ENCODE measurements at places on chromosomes 2 and 18.

DNA sequence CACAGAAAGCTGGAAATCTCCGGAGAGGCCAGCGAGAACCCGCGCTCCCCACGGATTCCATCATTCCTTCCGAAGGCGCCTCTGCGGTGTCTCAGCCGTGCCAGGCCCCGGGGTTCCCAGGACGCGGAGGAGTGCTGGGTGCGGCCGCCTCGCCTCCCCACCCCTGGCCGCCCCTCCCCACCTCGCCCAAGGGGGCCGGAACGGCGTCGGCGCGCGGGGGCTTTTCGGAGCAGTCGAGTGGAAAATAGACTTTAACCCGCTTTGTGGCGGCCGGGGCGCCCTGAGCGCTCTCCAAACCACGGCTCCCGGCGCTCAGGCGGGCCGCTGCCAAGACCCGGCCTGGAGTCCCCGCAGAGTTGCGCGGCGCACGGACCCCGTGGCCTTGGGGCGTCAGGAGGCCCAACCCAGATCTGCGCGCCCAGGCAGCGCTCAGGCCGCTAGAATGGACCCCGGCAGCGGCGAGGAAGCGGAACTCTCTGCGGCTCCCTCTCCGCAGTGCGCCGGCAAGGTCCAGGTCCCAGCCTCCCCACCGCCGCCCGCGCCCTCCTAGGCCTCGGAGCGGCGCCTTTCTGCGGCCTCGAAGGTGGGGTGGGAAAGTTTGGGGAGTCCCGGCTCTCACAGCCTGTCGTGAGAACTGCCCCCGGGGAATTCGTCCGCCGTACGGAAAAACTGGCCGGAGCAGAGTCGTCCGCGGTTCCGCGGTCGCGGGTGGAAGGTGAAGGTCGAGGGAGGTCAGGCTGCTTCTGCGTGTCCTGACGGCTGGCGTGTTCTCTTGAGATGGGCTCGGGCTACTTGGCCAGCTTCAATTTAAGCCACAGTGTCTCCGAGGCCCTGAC lies 1.2 kb upstream of the EMX1 start:
- DNase-seq, result no peak

DNA sequence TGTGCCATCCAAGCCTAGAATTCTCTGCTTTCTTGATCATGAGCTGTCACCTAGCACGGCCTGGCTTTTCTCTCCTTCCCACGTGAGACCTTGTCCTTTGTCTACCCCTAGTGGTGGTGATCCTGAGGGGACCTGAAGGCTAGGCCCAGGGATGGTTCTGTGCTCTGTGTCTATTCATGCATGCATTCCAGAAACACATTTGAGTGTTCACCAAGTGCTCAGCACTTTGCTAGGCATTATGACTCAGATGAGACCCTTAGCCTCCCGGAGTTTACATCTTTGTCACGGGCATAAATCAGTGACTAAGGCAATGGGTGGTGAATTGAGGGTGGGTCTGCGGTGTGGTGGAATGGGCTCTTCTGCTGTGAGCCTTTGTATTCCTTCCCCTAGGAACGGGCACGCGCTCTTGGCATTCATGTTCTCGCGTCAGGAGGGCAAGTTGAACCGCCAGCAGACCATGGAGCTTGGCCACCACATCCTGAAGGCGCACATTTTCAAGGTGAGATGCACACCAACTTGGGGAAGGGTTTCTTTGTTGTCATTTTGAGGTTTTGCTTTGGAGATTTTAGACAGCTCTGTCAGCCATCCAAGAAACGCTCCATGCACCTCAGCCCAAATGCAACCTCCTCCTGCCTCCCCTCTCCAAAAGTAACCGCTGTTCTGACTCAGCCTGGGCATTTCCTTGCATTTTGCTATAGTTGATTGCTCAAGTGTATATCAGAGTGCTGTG lies 100.9 kb downstream of the WDSUB1 start:
- DNase-seq, result peak; percentile 37

- DNase-seq, result peak; percentile 32
Observed at GRCh38 chr2:37282746-37283145, 41.9 kb downstream of the PRKD3 start.

DNA sequence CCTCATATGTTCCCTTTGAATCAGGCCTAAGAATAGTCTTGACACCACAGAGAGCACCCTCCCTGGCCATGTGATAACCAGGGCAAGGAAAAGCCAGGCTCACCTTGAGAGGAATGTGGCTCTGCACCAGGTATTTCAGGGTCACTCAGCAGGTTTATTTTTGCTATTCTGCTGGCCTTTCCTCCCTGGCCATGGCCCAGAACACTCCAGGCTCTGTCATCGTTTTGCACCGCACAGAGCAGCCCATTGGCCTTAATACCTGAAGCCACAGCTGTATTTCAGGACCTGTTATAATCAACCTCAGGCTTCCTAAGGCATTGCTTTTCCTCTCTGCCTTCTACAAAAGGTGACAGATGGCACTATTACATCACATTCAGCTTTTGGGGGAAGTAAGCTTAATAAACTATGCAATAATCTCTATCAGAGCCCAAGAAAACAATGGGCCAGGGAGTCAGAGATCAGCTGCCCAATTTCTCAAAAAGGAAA lies 668.3 kb downstream of the IRS1 start:
- DNase-seq, result no peak

- no peak for DNase-seq
Observed at GRCh38 chr2:10383960-10384734, 64.0 kb downstream of the ODC1 start.

DNA sequence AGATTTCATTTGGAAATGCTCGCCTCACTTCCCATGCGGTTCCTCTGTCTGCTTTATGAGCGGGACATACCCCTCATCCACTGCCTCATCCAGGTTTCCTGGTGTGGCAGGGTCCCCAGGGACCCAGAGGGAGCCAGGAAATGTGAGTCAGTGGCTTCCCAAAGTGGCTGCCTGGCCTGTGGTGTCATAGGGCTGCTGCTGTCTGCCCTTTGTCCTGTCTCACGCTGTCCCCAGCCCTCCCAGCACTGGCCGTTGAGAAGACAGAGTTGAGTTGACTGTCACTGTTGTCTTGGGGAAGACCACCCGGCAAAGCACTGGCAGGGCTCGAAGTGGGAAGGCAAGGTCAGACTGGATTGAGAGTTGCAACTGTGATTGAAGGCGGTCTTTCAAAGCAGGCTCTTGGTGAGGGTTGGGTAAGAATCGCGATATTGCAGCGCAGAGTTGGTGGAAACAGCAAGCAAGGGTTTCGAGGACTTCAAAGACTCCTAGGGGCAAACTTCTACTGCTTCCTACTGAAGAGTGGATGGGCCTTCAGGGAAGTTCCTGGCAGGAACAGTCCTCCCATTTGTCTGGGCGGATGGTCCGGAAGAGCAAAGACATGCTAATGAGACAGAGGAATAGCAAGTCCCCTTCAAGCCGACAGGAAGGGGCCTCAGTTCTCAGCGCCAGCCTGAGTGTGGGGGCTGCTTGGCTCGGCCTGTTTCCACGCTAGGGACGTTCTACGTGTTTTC lies 33.9 kb downstream of the RAB31 start:
- no peak for DNase-seq

- DNase-seq, result no peak
Observed at GRCh38 chr2:7073901-7074300, 156.7 kb downstream of the RNF144A start.

DNA sequence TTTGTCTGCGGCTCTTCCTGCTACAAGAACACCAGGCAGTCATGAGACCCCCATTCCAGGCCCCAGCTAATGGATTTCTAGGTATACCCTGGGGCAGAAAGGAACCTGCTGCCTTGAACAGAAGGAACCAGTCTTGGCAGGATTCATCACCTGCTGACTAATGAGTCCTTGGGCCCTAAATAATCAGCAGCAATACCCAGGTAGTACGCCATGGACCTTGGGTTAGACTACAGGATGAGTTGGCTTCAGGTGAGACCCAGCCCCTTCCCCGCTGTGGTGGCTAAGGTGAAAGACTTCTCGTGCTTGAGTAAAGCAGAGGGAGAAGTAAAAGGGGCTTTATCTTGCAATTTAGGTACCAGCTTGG lies 105.0 kb downstream of the SPIRE1 start:
- DNase-seq, result no peak

GRCh38 chr2:108787216-108787541 lies 608 bp downstream of the CCDC138 start:
- DNase-seq, result no peak

- peak; percentile 39 for DNase-seq
Observed at GRCh38 chr2:101464841-101465240, 10.1 kb downstream of the RFX8 start.

GRCh38 chr2:74548900-74549826 lies 4.6 kb downstream of the LOXL3 start:
- peak; percentile 55 for DNase-seq

DNA sequence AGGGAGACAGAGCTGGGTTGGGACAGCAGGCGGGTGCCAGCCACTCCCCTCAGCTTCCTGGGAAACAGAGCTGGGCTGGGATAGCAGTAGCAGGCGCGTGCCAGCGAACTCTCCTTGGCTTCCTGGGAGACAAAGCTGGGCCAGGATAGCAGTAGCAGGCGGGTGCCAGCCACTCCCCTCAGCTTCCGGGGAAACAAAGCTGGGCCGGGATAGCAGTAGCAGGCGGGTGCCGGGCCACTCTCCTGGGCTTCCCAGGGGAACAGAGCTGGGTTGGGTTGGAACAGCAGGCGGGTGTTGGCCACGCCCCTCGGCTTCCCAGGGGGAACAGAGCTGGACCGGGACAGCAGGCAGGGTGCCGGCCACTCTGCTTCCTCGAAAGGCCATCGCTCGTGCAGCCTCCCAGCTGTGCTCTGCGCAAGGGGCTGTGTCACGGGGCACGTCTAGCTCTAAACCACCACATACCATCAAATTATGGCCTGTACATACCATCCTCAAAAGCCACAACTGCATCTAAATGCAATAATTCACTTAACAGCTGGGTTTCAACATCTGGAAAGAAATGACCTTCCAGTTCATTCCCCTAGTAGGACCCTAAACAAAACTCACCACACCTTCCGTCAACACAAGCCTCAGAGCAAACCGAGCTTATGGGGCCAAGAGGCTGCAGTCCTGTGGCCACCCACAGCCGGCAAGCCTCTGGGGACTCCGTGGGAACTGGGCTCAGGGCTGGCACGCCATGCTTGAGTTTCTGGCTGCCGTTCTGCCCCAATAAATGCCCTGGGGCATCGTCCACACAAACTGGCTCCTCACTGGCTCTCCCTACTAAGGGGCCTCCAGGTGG lies 228.3 kb downstream of the TWIST2 start:
- DNase-seq, result no peak

DNA sequence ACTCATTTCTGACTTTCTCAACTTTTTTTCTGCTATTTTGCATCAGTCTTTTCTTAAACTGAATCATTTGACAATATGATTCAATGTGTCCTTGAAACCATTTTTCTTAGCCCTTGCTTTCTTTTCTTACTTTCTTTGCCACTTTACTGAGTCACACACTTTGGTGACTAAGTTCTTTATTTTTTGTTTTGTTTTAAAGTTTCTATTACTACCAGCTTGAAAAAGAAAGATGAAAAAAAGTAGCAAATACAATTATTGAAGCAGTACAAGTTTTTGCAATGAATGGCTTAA lies 116.5 kb downstream of the DOCK10 start:
- DNase-seq, result peak; percentile 58

DNA sequence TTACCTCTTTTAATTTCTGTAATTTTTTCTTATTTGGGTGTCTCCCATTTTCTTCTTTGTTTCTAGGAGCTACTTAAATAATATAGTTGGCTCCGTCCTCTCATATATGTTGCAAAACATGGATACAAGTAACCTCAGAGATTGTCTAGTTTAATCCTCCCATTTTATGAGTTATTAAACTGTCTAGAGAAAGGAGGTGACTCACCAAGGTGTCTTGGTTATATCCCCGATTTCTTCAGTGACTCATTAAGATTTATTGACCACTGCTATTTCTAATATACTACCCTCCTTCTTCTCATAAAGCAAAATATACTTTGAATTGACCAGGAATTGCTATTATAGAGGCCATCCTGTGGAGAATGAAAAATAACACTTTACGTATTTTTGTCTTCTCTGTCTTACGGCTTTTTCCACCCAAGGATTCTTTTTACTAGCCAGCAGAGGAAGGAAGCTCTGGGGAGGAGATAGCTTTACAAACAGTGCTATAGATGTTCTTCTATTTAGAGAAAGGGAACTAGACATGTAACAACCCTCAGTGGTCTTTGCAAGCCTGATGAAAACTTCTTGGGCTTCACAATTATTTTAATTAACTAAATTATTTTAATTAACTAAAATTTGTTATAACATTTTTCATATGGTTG lies 300.4 kb upstream of the TNP1 start:
- DNase-seq, result peak; percentile 54

GRCh38 chr2:219557791-219558785 lies 13.3 kb downstream of the OBSL1 start:
- no peak for DNase-seq

GRCh38 chr2:150465703-150466569 lies 21.5 kb downstream of the RND3 start:
- peak; percentile 52 for DNase-seq

GRCh38 chr18:55031164-55031563 lies 71.9 kb upstream of the CCDC68 start:
- DNase-seq, result no peak

GRCh38 chr18:9148203-9148552 lies 11.6 kb downstream of the ANKRD12 start:
- no peak for DNase-seq

DNA sequence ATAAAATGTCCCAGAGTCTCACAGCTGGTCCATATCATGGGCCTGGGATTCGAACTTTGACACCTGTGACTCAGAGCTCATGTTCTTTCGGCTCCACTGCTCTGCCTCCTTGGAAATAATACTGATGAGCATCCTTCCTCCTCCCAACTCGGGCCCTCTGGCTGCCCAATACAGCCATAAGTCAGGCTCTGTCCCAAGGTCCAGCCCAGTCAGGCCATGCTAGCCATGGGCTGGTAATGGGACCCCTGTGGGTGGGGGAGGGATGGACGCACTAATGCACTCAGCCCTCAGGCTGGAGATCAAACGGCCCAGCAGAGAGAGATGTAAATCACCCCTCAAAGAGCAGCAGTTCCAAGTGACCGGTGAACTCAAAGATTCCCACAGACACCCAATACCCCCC lies 61.1 kb downstream of the DDX1 start:
- peak; percentile 42 for DNase-seq

DNA sequence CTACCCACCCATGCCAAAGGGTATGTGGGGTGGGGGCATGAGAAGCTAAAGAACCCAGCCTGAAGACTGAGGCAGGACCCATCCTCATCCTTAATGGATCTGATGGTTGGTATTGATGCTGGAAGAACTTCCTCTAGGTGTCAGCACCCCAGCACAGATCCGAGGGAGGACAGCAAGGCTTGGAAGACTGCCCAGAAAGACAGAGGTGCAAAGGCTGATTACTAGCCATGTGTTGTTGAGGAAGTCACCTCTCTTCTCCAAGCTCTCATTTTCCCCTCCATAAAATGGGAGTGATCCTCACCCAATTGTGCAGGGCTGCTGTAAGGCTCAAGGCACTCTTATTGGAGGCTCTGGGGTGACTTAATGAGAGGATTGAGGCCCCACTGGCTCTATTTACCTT lies 256.5 kb downstream of the CELF4 start:
- DNase-seq, result no peak
